ENCODE measurements at places on chromosomes 5 and 9.

- DNase-seq = no peak
These were observed 5.1 kb downstream of the CNOT8 start for GRCh38 chr5:154863291-154864080.

DNA sequence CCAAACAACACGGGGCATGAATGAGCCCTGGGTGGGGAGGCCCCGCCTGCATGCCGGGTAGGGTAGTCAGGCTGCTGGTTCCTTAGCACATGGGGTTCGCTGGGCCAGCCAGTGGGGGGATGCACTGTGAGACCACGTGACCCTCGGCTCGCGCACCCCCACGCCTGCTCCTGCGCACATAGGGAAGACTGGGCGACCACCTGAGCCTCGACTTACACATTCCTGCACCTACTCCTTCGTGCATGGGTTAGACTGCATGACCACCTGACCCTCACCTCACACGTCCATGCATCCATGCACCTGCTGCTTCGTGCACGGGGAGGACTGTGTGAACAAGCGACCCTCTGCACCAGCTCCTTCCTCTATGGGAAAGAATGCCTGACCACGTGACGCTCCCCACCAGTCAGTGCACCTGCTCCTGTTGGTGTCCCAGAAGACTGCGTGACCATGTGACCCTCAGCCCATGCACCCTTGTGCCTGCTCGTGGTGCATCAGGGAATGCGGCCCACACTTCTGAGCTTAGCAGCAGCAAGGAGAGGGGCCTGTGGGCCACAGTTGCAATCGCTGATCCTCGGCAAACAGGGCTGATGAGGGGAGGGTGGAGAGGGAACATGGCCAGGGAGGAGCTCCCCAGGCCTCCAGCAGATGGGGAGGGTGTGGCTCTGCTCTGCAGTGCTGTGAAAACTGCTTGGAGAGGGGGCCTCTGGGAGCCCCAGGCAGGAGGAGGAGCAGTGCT lies 18.1 kb downstream of the LPCAT1 start:
- DNase-seq = no peak

- DNase-seq = no peak
These were observed 114.3 kb downstream of the MVB12B start for GRCh38 chr9:126440940-126441339.

DNA sequence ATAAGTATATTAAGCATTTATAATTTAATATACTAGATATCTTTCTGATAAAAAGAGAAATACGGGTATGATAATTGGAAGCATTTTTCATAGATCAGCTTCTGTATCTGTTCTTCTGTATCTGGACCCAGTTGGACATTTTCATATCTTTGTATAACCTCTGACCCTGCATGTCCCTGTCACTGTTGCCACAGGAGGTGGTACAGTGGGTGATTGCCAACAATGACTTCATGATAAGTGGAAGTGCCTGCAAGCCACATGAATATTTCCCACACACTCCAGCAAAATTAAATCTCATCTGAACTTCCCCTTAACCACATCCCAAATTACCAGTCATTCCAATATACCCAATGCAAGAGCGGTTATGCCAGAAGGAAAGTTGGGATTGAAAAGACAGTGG lies 376.4 kb downstream of the ARRDC3 start:
- no peak for DNase-seq

- peak; percentile 40 for DNase-seq
These were observed 42.5 kb downstream of the RALGPS1 start for GRCh38 chr9:126956917-126957686.

GRCh38 chr9:96376891-96377874 lies 6.3 kb downstream of the SLC35D2 start:
- DNase-seq = peak; percentile 65

DNA sequence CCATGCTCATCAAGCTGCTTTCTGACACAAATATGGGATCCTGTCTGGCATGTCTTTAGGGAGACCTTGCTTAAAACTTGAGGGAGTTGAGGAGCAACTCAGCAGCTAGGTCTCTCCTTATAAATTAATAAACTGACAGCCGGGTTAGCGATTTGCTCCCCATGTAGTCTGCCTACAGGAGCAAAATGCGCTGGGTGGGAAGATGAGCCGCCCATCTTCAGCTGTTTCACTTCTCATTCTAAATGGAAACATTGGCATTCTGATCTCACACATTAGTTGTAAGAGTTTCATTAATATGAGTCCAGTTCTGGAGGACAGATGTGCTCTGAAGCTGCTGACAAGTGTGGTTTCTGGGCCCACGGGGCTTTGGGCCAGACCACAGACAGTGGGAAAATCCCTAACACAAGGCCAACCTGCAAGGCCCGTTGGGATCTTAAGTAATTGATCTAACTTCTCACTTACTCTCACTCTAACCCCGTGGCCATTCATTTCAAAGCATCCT lies 197.0 kb downstream of the MCTP1 start:
- DNase-seq = no peak

GRCh38 chr5:66322786-66323528 lies 178.9 kb downstream of the SREK1 start:
- DNase-seq = no peak

DNA sequence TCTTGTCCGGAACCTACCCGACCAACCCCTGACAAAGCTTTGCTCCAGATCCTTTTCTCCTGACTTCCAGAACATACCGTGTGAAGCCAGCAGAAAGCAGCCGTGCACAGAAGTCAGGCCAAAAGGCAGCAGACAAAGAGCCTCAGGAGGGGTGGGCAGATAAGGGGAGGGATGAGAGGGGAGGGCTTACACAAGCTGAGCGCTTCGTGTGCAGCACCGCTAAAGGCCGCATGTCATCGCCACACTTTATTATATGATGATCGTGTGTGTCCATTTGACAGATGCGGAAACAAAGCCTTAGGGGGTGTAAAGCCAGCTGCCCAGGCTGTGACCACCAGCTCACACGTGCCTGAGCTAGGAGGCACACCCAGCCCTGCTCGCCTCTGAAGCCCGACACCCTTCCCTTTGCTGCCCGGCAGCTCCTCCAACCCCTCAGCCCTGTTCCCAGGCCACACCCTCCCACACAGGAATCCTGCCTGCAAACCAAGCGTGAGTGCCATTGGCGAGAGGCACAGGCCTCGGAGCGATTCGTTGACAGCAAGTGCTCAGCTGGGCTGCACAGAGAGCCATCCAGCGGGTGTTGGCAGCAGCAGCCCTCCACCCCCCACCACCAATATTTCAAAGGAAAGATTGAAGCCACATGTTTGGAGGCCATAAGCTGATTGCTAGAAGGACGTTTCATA lies 170.5 kb upstream of the SMIM23 start:
- peak; percentile 14 for DNase-seq

GRCh38 chr9:84368601-84369000 lies 28.0 kb upstream of the SLC28A3 start:
- no peak for DNase-seq

GRCh38 chr5:133931546-133931945 lies 36.9 kb downstream of the C5orf15 start:
- DNase-seq = no peak

GRCh38 chr5:73491155-73491554 lies 7.1 kb upstream of the BTF3 start:
- DNase-seq = no peak

- no peak for DNase-seq
These were observed 17.1 kb upstream of the GLIPR2 start for GRCh38 chr9:36119476-36119875.

DNA sequence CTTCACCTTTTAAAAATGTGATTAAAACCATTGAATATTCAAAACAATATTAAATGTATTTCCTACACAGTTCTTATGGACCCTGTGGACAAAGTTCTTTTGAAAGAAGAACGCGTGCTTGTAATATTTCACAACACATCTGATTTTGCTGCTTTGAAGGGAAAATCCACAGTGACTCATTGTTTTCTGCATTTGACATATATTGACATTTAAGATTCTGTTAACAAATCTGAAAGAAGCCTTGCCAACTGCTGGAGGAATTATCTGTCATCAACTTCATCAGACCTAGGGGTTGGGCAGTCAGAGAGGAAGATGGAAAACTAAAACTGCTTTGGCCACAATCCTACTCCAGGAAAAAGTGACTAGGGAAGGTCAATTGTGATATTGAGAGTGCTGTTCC lies 56.9 kb upstream of the RASEF start:
- no peak for DNase-seq

DNA sequence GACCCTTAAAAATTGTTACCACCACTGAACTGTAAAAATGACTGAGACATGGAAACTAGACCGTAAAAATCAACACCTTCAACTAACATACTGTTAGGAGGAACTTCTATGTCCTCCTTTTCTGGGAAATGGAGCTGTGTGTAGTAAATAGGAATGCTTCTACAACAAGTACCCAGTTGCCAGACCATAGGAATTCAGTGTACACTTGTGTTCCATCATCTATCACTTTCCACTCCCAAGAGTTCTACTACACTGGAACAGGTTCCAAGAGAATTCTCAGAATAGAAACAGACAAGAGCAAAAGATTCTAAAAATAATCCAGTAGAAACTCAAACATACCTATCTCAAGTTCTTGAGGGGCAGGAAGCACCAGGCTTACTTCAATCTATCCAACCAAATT lies 23.6 kb downstream of the UBAP2 start:
- DNase-seq = peak; percentile 57

GRCh38 chr9:89802781-89803355 lies 198.1 kb downstream of the GADD45G start:
- peak; percentile 44 for DNase-seq

DNA sequence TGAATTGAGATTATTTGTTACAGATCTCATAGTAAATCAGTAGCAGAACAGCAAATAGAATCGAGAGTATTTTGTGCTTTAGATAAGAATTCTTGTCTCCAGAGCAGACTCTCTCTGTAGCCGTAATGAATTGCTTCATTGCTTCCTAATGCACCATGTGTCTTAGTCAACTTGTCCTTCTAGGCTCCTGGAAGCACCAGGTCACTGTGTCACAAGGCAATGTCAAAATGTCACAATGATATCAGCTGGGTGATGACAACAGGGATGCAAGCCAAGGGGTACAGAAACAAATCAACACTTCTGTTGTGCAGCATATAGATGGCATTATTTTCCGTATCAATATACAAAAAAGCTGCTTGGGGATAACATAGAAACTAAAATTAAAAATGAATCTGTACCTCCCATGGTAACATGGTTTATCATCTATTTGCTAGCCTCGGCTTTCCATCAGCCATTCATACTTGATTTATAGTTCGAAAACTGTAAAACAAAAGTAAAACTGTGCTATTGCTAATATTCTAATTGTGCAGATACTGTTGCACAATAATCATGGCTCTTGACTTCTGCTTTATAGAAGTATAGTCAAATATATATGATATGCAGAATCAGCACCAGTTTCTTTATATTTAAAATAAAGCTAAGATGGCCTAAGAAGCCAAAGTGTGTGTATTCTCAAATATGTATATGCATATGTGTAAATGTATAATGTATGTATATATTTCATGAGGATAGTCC lies 435.9 kb upstream of the TLE4 start:
- no peak for DNase-seq

- no peak for DNase-seq
These were observed 395.2 kb downstream of the BNC2 start for GRCh38 chr9:16475257-16475656.

- DNase-seq = no peak
These were observed 364.2 kb downstream of the TMEM232 start for GRCh38 chr5:110362261-110362660.

DNA sequence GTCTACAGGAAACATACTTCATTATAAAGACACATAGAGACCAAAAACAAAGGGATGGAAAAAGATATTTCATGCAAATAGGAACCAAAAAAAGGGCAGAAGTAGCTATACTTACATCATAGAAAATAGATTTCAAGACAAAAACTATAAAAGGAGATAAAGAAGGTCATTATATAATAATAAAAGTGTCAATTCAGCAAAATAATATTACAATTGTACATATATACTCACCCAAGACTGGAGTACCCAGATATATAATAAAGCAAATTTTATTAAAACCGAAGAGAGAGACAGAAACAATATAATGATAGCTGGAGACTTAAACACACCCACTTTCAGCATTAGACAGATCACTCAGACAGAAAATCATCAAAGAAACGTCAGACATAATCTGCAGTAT lies 546.3 kb downstream of the PRDM9 start:
- DNase-seq = no peak

- no peak for DNase-seq
These were observed 234.2 kb upstream of the MEF2C start for GRCh38 chr5:89117124-89117644.

DNA sequence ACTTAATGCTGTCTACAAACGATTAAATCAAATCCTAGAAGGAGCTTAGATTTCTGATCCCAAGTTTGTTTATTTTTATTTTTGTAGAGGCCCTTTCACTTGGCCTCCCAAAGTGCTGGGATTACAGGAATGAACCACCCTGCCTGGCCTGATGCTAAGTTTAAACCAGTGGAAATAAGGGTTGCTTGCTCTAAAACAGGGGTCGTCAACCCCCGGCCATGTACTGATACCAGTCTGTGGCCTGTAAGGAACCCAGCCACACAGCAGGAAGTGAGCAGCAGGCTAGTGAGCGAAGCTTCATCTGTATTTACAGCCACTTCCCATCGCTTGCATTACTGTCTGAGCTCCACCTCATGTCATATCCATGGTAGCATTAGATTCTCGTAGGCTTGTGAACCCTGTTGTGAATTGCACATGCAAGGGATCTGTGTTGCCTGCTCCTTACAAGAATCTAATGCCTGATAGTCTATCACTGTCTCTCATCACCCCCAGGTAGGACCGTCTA lies 11.4 kb downstream of the TTC1 start:
- DNase-seq = no peak

- DNase-seq = no peak
These were observed 151.1 kb upstream of the MPDZ start for GRCh38 chr9:13430368-13431221.

DNA sequence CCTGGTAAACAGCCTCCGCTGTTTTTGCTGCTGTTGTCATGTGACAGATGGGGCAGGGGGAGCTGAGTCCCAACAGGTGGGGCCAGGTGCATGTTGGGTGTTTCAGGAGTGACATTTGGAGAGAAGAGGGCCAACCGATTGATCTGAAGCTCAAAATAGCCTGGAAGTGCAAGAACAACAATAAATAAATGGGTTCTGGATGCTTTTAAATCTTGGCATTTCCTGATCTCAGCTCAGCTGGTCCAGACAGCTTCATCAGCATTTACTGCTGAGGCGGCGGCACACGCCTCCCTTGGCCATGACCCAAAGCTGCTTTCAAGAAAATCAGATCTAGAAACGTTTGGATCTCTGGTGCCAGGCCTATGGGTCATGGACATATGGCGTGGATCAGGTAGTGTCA lies 70.5 kb downstream of the PPARGC1B start:
- DNase-seq = no peak

GRCh38 chr9:93452710-93453046 lies 703 bp downstream of the FAM120AOS start:
- DNase-seq = no peak

DNA sequence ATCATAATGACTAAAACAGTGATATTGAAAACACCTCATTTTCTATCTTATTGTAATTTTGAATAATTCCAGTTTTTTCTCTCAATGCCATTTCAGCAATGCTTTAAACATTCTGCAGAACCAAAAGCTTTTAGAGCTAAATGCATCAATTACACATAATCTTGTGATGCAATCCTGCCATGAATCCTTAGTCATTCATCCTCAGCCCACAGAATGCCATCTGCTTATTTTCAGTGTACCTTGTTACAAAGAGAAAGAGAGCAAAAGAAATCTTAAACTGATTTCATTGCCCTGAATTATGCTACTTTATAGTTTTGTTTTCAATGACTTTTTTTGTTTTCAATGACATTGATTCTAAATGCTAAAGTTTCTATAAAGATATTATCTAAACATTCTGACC lies 1234.8 kb upstream of the C9orf72 start:
- peak; percentile 75 for DNase-seq

Measured in cardiac fibroblast (primary cell).